ENCODE measurements at places on chromosomes 3 and 15.

DNA sequence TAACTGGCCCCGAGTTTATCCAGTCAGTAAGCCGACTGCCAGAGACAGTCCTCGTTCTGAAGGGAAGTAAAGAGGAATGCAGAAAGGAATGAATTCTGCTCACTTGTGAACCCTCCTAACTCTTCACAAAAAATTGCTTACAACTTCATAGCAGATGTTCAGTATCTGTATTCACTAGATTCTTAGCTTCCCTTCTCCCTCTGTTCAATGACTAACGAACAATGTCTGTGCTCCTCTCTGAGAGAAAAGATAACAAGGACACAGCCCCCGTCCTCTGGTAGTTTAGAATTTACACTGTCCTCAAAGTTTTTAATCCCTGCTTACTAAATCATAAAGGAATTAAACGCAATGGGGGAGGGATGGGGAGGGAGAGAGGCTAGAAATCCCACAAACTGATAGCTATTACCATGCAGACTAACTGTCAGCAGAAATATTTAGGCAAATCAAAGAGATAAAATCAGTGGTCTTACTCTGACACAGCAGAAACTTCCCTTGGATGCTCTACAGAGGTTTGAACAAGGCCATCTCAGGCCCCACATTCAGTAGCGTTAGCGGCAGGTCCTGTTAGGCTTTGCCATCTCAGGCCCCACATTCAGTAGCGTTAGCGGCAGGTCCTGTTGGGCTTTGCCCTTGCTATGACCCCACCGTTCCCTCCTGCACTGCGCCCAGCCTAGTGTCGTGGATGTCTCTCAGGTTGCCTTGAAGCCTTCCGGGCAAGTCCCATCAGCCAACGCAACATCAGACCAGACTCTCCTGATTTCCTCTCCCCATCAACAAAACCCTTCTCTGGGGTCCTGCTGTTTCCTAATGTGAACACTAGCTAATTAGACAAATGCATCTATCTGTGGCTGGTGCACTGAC is 23.4 kb downstream of the NRROS start:
- DNase-seq = no peak

GRCh38 chr3:46925585-46925934 is 48.0 kb downstream of the PTH1R start:
- no peak for DNase-seq

DNA sequence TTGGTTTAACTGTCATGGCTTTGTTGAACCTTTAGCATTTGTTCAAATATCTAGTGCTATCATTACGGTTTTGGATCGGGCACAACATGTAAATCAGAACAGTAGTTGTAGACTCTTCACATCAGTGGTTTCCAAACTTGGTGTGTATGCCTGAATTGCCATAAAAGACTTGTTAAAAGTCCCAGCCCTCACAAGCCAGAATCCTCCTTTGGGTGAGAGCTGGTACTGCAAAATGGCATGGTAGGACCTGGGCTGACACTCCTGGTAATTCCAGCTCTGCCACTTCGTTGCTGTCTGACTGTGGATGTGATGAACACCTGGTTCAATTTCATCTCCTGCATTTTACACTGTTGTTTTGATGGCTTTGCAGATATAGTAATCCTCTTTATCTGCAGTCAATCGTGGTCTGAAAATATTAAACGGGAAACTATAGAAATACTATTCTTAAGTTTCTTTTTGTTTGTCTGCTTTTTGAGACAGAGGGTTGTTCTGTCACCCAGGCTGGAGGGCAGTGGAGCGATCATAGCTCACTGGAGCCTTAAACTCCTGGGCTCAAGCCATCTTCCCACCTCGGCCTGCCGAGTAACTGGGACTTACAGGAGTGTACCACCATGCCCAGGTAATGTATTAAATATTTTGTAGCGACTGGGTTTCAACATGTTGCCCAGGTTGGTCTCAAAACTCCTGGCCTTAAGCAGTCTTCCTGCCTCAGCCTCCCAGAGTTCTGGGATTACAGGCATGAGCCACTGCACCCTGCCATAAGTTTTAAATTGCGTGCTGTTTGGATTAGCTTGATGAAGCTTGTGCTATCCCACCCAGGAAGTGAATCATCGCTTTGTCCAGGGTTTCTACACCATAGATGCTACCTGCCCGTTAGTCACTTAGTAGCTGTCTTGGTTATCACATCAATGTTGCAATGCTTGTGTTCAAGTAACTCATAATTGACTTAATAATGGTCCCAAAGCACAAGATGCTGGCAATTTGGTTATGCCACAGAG is 61.6 kb downstream of the RAB7A start:
- DNase-seq = no peak

GRCh38 chr3:147418808-147419701 is 9.9 kb downstream of the ZIC1 start:
- no peak for DNase-seq

GRCh38 chr15:78156653-78157052 is 7.5 kb downstream of the IDH3A start:
- DNase-seq = no peak

DNA sequence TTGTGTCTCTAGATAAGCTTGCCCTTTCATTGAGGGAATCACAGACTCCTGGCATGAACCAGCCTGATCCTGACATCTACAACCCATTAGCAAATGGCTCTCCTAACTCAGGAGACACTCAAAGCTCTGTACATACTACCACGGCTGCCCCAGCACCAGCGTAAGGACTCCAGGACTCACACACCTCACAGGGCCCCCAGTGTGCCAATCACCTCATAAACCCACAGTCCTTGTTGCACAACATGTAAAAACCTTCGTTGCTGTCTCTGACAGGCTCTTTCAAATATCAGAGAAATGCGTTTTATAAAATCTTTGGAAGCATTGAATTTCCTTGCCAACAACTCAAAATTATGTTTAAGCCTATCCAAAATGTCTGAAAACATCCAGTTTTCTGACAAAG is 7.3 kb downstream of the FYCO1 start:
- DNase-seq = no peak

DNA sequence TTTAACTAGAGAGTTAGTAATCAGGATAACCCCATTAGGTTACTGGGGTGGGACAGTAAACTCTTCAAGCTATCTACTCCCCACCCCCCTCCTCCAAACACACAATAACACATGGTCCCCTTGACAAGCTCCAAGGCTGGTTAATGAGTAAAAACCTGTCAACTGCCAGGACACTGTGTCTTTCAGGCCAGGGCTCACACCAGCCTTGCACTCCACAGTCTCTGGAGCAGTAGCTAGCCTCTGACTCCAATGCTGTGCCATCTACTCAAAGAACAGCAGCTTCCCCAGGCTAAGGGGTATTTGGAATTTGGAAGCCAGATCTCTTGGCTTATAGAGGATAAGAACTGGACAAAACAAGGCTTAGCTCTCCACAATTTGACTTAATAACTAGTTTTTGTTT is 115.8 kb downstream of the LRIG1 start:
- no peak for DNase-seq

GRCh38 chr3:185796431-185797107 is 28.3 kb downstream of the IGF2BP2 start:
- DNase-seq = no peak

DNA sequence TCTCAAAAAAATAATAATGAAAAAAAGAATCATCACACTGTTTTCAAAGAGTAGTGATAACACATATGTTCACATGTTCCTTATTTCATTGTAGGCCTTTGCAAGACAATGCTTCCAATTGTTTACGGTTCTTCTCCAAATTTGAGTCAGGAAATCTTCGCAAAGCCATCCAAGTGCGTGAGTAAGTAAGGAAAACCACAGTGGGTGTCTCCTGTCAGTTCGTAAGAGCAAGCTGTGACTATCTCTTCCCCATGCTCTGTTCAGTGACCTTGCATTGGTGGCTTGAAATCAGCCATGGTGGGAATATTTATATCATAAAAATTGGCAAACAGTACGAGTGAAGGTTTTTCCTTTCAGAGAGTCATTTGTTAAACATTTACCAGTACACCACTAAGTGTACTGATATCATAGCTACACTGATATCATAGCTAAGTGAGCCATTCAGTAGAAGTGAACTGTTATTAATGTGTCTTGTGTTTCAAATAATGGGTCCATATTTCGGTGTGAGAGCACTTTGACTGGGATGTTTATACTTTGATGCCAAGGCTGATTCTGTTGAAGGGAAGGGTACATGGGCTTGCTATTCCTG is 187.3 kb downstream of the AGBL1 start:
- DNase-seq = no peak

GRCh38 chr3:134772591-134772990 is 22.5 kb upstream of the EPHB1 start:
- no peak for DNase-seq

- DNase-seq = no peak
These were observed 53.0 kb upstream of the TMEM115 start for GRCh38 chr3:50412231-50412754.

DNA sequence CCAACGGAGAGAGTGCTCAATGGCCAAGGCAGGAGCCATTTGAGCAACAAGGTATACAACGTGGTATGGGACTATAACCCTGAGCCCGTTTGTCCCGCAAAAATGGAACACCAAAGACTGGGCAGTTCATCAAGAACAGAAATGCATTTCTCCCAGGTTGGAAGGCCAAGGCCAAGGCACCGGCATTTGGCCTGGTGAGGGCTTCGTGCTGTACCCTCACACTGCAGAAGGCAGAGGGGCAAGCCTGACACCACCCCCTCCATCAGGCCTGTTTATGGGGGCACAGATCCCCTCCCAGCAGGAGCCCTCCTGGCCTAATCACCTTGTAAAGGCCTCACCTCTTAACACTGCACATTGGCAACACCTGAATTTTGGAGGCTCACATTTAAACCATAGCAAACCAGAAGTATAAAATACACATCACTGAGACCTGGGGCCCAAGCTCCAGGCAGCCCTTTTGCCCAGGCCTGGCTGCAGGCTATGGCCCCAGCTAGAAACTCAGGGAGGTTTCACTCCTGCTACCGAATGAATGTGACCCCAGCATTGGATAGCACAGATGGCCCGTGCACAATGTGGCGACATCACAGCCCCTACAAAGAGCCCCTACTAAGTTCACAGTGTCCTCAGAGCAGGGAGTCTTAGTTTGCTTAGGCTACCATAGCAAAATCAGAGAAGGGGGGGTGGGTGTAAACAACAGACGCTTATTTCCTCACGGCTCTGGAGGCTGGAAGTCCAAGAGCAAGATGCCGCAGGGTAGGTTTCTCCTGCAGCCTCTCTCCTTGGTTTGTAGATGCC is 47.1 kb downstream of the KLF15 start:
- DNase-seq = no peak

DNA sequence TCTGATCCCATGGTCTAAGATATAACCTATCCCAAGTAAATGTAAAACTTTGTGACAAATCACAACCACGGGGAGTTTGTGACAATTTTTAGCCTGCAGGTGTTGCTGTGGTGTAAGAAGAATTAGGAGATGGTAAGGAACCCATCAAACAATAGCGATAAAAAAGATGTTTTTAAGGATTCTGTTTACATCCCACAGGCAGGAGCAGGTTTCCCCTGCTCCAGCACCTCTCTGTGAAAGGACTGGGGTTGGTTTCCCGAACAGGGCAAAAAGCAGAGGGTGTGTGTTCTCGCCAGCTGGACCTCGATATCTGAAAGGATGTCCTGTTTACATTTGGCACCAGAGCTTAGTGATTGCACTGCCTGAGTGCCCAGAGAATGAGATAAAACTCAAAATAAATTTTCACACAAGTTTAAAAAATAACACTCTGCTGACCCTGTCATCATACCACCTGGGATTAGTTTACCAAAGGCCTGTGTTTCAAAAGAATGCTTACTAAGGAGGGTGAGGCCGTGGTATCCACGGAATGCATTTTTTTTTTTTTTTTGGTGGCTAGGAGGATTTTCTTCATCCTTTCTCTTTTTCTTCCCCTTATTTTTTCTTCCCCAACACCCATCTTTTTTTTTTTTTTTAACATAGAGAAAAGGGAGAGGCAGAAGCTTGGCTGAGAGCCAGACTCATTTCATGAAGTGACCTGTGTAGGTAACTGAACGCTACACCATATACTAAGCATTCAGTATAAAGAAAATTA is 151.8 kb upstream of the DPH6 start:
- DNase-seq = no peak

DNA sequence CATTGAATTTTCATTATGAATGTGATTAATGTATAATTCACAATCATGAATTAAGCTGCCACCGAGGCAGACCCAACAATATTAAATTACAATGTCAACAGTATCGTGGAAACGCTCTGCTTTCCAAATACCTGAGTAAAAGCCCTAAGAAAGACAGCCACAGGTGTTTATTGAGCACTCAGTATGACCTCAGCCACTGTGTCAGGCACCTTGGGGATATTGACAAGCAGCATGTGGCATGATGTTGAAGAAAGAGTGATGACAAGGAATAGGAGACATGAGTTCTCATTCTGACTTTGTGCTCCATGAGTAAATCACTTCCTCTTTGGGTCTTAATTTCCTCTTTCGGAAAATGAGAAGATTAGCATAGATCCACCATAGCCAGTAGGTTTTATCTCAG is 12.8 kb downstream of the C2CD4A start:
- DNase-seq = no peak

DNA sequence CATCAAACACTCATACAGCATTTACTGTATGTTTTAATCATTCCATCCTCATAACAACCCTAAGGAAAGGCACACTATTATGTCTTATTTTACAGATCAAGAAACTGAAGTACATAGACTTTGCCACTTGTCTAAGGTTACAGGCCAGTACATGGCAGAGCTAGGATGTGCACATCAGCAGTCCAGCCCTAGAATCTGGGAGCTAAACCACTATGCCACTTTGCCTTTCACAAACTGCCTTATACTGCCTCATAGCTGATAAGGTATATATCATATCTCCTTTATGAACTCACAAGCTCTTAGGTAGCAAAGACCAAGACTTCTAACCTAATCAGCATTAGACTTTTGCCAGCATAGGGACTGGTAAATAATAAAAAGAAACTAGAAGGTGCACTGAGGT is 49.1 kb downstream of the MYO9A start:
- no peak for DNase-seq

DNA sequence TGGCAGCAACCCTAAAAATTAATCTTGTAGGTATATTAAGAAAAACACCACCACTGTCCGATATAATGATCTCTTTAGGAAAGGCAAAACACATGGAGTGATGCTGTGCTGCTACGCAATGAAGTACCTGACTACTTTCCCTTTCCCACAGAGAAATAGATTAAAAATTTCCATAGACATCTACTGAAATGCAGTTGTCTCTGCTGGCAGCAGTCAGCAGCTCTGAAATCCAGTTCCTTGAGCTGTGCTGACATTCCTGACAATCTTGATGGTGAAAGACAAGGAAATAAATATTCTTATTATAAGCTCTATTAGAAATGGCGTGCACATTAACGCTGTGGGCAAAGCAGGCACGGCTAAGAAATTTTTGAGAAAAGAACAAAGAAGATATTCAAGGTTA is 287.6 kb downstream of the IL5RA start:
- DNase-seq = no peak
